T-helper 2 cell treated with Interferon-gamma antibody and Interleukin-4, amounts not matched to agents 5 μg/mL and 100 μg/mL, for 36 hours (primary cell): ENCODE measurements at places on chromosomes 3 and 15.

DNA sequence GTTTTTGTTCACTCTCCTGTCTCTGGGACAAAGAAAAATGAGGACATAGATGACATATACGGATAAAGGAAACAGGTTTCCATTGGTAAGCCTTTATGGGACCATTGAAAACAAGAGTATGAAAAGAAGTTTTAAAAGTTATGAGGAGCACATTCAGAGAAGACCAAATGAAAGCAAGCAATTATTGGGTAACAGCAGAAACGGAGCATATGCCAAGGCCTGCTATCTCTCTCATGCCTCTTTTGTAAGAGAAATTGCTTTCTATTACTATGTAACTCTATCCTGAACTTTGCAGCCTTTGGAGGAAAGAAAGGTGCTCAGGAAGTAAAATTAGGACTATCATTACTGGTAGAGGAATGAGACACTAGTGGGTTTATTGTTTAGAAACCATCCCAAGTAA, 14.9 kb upstream of the DPH6 start:
- no peaks in the 10 kb centered on the region for H3K36me3 ChIP-seq
- no peak overlapping the region for H3K27ac ChIP-seq
- H3K4me1 ChIP-seq, result peaks cover 2% of the 10 kb centered on the region
- H3K4me3 ChIP-seq, result no peak overlapping the region

GRCh38 chr3:27216955-27217552, 152.1 kb downstream of the NEK10 start:
- no peak overlapping the region for H3K4me3 ChIP-seq
- H3K4me1 ChIP-seq, result no peaks in the 10 kb centered on the region
- DNase-seq, result no peak
- H3K36me3 ChIP-seq, result no peaks in the 10 kb centered on the region
- no peak overlapping the region for H3K27ac ChIP-seq
- H3K27me3 ChIP-seq, result no peaks in the 10 kb centered on the region

GRCh38 chr3:12687948-12688347, 24.0 kb upstream of the RAF1 start:
- no peak overlapping the region for H3K27ac ChIP-seq
- no peak for DNase-seq
- H3K36me3 ChIP-seq, result no peaks in the 10 kb centered on the region
- no peaks in the 10 kb centered on the region for H3K27me3 ChIP-seq
- no peaks in the 10 kb centered on the region for H3K4me1 ChIP-seq
- no peak overlapping the region for H3K4me3 ChIP-seq

DNA sequence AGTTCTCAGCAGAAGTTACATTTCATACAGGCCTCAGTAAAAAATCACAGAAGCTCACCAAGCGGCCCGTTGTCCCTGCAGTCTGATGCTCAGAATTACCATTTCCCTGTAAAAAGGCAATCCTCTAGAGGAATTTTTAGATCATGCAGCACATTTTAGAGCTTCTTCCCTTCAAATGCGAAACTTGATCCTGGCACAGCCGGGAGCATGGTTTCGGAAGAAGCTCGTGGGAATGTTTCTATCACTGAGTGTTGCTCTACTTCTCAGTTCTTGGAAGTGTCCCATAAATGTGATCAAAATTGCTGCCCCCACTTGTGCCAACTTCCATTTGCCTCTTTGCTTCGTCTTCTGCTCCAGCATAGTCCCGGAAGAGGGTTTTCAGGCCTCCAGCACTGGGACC, 3.8 kb upstream of the H1-8 start:
- H3K36me3 ChIP-seq, result no peaks in the 10 kb centered on the region
- H3K27me3 ChIP-seq, result peaks cover 2% of the 10 kb centered on the region
- H3K27ac ChIP-seq, result no peak overlapping the region
- H3K4me3 ChIP-seq, result no peak overlapping the region
- no peak for DNase-seq

DNA sequence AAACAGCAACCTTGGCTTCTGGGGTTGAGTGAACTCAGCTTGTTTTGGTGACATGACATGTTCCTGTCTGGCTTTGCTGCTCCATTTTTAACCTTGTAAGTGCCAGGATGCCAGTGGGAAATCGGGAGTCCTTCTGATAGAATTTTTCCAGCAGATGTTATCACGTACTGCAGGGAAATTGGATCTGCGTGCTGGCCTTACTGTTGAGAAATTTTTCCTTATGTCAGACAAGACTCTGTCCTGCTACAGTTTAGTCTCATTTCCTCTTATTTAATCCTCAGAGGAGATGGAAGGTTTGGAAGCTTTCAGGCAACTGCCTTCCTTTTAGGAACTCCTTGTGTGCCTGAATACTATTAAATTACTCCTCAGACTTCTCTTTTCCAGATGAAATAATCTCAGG, 80.6 kb downstream of the PGPEP1L start:
- no peak for DNase-seq
- no peak overlapping the region for H3K27ac ChIP-seq
- H3K4me3 ChIP-seq, result no peak overlapping the region
- peaks cover 10% of the 10 kb centered on the region for H3K36me3 ChIP-seq
- no peaks in the 10 kb centered on the region for H3K4me1 ChIP-seq
